ENCODE measurements at places on chromosomes 3 and 15. TPM values are rescaled to one million over a fixed set of nuclear protein-coding genes. Genes with fewer than 3 reads are reported as not detected.

Gene LYZL4
- polyA plus RNA-seq, result not detected

GRCh38 chr15:57902155-57902554, 163.4 kb downstream of the ALDH1A2 start:
- no peak for DNase-seq

- no peak for DNase-seq
Observed at GRCh38 chr15:51190424-51191068, 95.8 kb upstream of the TNFAIP8L3 start.

Gene ANKUB1
- polyA plus RNA-seq, result 0.71 TPM

Gene THRB
- 0.38 TPM for polyA plus RNA-seq

DNA sequence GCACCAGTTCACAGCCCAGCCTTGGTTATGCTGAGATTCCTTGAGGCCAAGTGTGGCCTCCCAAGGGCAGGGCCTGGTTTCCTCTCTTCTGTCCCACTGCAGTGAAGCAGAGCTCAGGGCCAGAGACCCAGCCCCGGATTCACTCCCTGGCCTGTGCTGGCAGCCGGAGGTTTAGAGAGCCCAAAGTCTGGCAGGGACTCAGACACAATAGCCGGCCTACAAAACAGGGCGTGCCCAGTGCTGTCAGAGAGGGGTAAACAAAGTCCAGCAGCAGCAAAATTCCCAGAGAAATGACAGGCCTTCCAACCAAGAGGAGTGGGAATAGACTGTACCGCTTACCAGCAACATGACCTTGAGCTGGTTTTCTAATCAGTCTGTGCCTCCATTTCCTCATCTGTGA, 14.0 kb downstream of the VIPR1 start:
- no peak for DNase-seq

Gene SENP2
- polyA plus RNA-seq, result 36.7 TPM

- DNase-seq, result no peak
Observed at GRCh38 chr3:162802228-162802965, 1305.8 kb downstream of the OTOL1 start.

DNA sequence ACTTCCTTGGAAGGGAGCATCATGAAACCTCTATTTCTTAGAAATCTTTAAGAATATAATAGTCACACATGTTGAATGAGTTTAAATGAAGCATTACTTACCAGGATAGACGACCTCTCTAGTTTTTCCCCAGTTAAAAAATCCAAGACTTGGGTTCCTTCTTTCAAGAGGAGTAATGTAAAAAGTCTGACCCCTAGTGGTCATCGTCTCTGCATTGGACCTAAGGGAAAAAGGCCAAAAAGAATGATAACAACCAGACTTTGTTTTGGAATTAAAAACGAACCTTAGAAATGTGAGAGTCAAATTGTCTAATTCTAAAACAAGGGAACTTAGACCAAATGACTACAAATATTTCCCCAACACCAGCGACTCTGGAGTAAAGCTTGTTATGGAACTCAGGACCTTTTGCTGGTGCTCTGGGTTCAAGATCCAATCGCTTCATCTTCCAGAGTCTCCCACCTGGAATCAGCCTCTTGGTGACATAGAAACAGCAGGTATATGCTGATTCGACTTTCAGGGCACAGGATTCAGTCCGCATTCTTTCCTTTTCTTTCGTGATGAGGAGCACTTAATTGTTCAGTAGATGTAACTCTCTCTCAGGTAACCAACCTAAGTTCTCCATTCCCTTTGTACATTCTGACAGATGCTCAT, 214.8 kb upstream of the TPRG1 start:
- peak; percentile 36 for DNase-seq

DNA sequence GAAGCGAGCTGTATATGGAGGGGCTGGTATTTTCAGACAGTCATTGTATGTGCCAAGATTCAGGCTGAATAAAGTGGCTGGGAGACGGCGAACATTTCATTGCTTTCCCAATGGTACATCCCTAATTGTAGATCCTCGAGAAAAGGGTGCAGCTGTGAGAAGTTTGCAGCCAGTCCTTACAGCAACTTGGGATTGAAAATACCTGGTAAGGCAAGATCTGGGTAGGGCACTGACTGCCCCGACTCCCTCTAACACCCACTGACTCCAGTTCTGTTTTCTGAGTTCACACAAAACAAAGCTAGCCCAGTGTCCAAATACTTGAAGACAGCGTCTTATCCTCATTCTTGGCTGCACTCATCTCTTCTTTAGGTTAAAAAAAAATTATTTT, 63.7 kb downstream of the EDEM1 start:
- no peak for DNase-seq

DNA sequence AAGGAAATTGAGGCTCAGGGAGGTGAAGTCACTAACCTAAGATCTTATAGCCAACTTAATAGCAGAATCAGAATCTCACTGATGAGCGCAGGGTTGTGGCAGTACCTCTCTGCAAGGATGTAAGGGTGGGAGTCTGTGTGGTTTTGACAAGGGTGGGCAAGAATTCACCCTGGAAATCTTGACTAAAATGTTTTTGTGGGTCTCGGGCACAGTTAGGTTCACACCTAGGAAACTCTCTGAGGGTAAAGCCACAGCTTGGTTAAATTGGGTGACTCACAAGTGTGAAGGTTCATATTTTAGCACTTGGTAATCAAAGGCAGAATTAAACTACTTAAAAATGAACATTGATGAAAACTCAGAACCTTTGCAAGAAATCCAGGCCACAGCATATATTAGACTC, 178.2 kb upstream of the EOMES start:
- no peak for DNase-seq

Measured in naive B cell (primary cell).